Activated CD4-positive, alpha-beta T cell treated with anti-CD3 and anti-CD28 coated beads for 24 hours (primary cell): ENCODE measurements at places on chromosomes 2 and 18.

DNA sequence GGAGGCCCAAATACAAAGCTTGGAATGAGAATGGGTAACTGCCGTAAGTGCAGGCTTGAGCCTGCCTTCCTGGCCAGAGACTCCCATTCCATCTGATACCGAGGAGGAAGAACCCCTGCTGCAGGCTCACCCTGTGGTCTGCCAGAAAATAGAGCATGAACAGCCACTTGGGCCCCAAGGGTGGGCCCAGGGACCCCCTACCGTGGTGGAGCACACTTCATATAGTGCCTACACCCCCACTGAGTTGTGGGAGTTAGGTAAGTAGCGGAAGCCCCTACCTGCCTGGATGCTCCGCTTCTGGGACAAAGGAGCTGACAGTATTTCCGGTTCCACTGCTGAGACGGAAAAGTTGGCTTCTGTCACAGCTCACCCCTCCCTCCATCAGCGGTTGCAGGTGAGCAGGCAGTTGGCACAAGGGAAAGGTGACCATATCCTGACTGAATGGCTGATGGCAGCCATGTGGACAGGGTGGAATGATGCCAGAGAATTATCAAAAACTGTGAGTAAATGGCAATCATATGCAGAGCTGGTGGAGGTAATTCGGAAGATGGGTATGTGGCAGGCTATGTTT, 11.5 kb upstream of the C2orf42 start:
- no peak for DNase-seq

DNA sequence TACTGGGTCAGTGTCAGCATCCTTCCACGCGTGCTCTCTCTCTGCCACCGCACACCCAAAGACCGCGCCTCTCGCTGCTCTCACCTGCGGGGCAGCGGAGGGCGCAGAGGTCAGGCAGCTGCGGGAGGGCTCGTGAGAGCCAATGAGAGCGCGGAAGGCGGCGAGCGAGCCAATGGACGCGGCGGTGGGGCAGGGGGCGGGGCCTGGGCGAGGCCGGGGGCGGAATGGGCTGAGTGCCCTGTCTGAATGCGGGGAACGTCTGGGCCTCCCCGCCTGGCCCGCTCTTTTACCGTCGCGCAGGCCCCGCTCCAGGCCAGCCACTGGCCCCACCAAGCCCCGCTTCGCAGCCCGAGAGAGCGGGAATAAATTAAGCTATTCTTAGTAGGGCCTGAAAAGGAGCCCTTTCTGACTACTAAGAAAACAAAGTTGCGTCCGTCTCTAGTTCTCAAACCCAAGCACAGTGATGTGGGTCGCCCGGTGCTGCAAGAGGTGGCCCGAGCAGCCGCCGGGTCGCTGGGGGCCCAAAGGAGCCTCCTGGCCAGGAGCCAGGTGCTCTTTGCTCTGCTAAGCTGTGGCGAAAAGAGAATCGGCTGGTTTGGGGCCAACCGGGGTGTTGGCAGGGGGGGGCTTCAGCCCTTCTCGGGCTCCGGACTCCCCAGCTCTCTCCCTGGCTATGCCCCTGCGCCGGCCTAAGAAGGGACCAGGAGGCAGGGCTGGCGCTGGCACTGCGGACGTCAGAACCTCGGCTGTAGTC, 81.1 kb upstream of the GLI2 start:
- DNase-seq = no peak

- no peak for DNase-seq
These were observed 20.1 kb downstream of the CYP26B1 start for GRCh38 chr2:72127401-72128058.

- no peak for DNase-seq
These were observed 264.7 kb downstream of the CYP26B1 start for GRCh38 chr2:71882949-71883472.

GRCh38 chr2:48760826-48761225, 5.3 kb upstream of the LHCGR start:
- DNase-seq = no peak

GRCh38 chr18:2536493-2536892, 34.8 kb downstream of the METTL4 start:
- no peak for DNase-seq

DNA sequence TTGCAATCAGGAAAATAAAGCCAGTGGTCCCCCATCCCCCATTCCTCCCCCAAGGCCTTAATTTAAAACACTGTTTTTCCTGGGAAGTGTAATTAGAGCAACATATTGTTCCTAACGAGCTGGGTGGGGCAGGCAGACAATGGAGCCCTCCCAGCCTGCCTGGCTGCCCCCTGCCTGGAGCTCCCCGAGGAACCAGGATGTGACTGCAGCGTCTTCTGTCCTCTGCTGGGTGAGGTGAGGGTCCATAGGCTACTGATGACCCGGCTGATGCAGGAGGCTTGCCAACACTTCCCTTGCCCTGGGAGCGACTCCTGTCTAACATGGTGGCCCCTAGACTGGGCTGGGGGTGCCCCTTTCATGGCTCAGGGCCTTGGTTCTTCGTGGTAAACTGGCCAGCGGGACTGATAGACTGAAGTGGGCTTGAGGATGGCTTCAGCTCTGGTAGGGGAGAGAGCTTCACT, 152.4 kb downstream of the DYSF start:
- no peak for DNase-seq

DNA sequence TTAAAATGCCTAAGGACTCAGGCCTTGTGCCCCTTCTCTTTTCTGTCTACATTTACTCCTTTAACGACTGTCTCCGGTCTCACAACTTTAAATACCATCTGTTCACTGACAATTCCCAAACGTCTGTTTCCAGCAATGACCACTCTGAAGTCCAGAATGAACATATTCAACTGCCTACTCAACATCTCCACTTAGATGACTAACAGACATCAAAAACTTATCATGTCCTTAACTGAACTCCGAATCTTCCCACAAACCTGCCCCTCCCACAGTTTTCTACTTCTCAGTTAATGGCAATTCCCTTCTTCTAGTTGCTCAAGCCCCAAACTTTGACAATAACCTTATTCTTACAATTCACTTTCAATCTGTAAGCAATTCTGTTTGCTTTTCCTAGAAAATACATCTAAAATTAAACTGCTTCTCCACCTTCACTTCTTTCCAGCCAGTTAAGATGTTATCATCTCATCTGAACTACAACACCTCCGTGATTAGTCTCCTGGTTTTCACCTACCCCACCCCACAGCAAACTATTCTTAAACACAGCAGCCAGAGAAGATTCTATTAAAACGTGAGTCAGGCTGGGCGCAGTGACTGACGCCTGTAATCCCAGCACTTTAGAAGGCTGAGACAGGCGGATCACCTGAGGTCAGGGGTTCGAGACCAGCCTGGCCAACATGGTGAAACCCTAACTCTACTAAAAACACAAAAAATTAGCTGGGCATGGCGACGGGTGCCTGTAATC, 2.8 kb downstream of the C1D start:
- DNase-seq = no peak

- no peak for DNase-seq
These were observed 78.7 kb upstream of the YPEL5 start for GRCh38 chr2:30068067-30068466.

DNA sequence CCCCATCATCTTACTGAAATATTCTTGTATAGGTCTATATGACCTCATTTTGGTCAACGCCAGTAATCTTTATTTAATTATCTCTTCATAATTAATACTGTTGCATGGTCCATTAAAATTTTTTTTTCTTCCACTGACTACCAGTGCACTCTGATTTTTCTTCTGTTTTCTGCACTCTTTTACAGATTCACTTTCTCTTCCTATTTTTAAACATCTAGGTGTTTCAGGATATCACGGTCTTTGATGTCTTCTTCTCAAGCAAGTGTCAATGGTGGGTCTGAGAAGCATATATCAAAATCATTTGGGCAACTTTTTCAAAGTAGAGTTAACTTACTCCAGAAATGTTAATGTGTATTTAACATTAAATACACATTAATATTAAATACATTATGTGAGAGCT, 51.4 kb downstream of the CCDC141 start:
- DNase-seq = no peak

GRCh38 chr2:128347701-128348539, 29.3 kb upstream of the HS6ST1 start:
- no peak for DNase-seq

GRCh38 chr18:46073474-46074331, 1.6 kb upstream of the PSTPIP2 start:
- no peak for DNase-seq

GRCh38 chr2:189255711-189256110, 76.2 kb upstream of the COL5A2 start:
- DNase-seq = no peak

DNA sequence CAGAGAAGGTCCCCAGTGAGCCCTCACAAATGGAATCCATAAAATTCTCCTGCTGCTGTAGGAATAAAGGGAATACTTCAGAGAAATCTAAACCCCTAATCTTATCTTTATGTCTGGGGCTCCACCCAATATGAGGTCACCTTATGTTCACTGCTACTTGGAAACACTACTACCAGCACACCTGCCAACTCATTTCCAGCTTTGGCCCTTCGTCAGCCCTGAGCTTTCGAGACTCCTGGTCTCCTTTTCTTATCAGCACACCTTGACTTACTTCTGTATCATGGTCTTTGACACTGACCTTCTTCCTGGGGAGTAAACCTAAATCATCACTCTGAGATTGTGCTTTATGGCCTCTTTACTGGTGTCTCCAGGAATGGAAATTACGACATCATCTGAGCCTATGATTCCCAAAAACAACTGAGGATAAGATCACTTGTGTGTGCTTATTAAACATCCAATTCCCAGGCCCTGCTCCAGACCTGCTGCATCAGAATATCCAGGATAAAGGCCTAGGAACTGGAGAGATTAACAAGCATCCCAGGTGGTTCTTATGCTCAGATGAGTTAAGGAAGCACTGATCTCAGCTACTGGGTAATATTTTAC, 22.2 kb upstream of the ASNSD1 start:
- no peak for DNase-seq

- DNase-seq = no peak
These were observed 147.9 kb downstream of the LNPK start for GRCh38 chr2:175854129-175854528.
